ENCODE measurements at places on chromosomes 3 and 15.

DNA sequence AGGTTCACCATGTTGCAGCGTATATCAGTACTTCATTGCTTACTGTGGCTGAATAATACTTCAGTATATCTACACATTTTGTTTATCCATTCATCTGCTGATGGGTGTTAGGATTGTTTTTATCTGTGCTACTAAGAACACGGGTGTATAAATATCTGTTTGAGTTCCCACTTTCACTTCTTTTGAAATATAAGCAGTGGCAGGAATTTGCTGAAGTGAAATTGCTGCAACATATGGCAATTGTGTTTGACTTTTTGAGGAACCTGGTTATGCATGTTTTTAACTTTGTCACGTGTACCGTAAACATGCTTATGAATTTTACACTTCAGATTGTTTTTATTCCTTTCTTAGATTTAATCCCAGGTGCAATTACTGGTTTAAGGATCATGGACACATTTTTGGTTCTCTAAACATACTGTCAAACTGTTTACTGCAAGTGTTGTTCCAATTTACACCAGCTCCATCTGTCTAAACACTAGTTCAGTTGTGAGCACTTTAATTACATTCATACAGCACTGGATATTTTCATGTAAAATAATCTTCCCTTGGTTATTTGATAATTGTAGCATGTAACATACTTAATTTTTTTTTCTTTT lies 23.1 kb downstream of the TRAK1 start:
- no peak for DNase-seq

DNA sequence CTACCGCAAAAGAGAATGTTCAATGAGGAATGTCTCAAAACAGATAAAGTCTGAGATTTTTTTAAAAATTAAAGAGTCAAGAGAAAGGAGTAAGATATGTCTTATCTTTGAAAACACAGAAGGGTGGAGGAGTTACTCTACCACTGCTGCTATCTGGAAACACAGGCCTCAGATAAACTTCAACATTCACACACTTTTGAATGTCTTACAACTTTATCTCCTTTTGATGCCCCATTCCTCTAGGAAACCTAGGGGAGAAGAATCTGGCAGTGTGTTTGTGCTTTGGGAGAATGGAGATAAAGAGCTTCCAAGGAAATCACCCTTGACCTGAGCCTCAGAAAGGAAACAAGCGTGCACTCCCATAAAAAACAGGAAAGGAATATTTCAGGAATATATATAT lies 468.2 kb downstream of the PLOD2 start:
- DNase-seq = no peak

DNA sequence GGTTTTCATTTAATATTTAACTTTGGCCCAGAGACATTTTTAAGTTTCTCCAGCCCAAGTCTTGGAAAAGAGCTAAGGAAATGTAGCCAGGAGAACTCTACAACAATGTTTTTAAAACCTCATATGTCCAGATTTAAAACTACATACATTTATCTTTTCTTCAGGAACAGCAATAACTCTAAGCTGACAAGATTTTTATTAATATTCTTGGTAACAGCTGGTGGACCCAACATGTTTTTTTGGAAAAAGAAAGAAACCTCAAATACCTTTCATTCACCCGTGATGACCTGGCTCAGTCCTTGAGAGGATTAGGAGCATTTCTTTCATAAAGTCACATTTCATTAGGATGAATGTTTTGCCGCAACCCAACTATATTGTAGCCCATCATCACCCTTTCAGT lies 50.4 kb upstream of the CMSS1 start:
- peak; percentile 36 for DNase-seq

- peak; percentile 49 for DNase-seq
Observed at GRCh38 chr3:134378384-134378783, 4.1 kb upstream of the AMOTL2 start.

- DNase-seq = no peak
Observed at GRCh38 chr3:43062564-43063040, 43.3 kb downstream of the POMGNT2 start.

GRCh38 chr15:57703387-57703786 lies 3.1 kb upstream of the POLR2M start:
- DNase-seq = peak; percentile 88

Measured in M059J (cell line).